ENCODE measurements at places on chromosomes 12 and 14. TPM values are rescaled to one million over a fixed set of nuclear protein-coding genes. Genes with fewer than 3 reads are reported as not detected.
A peak's percentile ranks its signal among the peaks of the same experiment; 100 is the strongest.

AREL1 gene
- total RNA-seq = 17.2 TPM

RNF212B gene
- total RNA-seq = not detected

SLC17A8 gene
- total RNA-seq = not detected

TNFAIP2 gene
- total RNA-seq = 188 TPM

CYP27B1 gene
- total RNA-seq = 3.7 TPM

MRPL51 gene
- total RNA-seq = 72.3 TPM

DNA sequence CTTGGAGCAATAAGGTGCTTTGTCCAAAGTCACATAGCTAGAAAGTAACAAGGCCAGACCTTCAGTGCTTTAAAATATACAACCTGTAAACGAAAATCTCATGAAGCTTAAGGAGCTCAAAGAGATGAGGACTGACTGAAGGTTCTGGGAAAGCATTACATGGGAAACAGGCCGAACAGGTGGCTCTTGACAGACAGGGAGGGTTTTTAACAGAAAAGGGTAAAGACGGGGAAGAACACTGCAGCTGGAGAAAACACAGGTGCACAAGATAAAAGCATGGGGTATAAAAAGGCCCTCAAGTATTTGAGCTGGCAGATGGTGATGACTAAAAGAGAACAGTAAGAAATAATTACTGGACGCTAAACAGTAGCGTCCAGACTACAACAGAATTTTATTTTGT, 257.2 kb downstream of the NELL2 start:
- no peak for DNase-seq
- no peaks in the 10 kb centered on the region for H3K27me3 ChIP-seq
- no peak overlapping the region for H3K27ac ChIP-seq
- H3K4me3 ChIP-seq = no peak overlapping the region
- no peaks in the 10 kb centered on the region for H3K36me3 ChIP-seq

DNA sequence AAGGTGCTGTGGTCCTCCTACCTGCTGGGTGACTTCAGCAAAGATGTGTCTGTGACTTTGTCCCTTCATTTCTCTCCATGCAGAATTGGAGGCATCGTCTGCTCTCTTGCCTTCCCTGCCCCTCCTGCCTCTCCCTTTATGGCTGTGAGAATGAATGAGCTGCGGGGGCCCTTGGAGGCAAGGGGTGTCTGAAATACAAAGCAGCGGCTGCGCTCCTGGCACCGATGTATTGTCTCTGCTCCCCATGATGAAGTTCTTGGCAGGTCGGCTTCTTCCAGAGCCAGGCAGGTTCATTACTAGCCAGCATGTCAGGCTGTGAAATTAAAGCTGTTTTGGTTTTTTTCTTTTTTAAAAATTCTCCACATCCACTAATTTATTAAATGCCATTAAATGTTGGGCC, 194.5 kb downstream of the TSPAN9 start:
- H3K27ac ChIP-seq = no peak overlapping the region
- DNase-seq = no peak
- no peak overlapping the region for H3K4me3 ChIP-seq
- H3K27me3 ChIP-seq = no peaks in the 10 kb centered on the region

DNA sequence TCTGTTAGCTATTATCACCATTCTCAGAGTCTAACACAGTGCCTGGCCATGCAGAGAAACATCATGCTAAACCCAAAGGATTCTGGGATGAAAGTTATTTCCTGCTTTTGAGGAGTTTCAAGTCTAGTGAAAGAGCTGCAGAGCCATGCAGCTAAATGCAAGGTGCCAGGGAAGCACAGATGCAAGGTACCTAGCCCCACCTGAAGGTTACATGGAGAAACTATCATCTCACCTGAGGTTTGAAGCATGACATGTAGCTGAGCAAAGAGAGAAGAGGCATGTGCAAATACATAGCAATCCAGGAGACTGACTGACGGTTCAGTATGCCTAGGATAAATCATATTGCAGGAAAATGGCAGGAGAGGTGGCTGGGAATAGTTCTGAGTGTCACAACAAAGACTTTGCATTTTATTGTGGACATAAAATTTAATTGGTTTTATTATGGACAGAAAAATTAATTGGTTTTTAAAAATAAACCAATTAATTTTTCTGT, 170.4 kb downstream of the PRKD1 start:
- no peaks in the 10 kb centered on the region for H3K36me3 ChIP-seq
- H3K4me1 ChIP-seq = peaks cover 18% of the 10 kb centered on the region
- no peaks in the 10 kb centered on the region for H3K27me3 ChIP-seq

DNA sequence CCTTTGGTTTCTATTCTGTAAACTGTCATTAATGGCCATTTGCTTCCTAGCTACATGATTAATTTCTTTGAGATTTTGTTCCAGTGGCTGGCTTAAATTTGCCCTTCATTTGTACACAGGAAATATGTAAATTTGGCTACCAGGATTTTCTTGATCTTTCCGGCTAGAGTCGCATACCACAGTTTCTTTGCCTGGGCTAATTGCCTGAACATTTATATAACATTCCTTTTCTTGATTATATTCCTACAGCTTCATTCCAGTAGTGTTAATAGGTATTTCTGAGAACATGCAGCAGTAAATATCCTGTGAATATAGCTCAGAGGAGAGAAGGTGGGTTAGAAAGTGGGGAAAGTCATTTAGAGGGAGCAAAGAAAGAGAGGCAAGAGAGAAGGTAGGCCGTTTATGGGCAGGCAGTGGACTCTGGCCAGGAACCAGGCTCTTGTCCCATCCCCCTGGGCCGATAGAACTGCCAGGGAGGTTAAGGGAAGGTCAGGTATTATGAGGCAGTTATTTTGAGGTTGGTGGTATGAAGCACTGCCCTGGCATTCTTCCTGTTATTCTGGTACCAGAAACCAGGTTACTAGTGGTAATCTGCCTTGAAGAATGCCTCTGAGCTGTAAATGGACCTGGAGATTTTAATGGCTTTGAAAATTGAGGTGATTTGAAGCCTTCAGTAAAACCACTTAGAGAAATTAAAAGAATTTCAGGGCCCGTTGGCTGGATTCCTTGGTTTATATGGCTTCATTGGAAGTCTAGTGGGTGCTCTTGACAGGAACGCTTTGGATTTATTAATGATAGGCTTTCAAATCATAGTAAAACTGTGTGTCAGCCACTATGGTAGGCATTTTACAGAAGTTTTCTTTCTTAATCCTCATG, 4.4 kb downstream of the RNF10 start:
- H3K4me3 ChIP-seq = no peak overlapping the region
- no peaks in the 10 kb centered on the region for H3K27me3 ChIP-seq
- H3K4me1 ChIP-seq = peaks cover 58% of the 10 kb centered on the region

DNA sequence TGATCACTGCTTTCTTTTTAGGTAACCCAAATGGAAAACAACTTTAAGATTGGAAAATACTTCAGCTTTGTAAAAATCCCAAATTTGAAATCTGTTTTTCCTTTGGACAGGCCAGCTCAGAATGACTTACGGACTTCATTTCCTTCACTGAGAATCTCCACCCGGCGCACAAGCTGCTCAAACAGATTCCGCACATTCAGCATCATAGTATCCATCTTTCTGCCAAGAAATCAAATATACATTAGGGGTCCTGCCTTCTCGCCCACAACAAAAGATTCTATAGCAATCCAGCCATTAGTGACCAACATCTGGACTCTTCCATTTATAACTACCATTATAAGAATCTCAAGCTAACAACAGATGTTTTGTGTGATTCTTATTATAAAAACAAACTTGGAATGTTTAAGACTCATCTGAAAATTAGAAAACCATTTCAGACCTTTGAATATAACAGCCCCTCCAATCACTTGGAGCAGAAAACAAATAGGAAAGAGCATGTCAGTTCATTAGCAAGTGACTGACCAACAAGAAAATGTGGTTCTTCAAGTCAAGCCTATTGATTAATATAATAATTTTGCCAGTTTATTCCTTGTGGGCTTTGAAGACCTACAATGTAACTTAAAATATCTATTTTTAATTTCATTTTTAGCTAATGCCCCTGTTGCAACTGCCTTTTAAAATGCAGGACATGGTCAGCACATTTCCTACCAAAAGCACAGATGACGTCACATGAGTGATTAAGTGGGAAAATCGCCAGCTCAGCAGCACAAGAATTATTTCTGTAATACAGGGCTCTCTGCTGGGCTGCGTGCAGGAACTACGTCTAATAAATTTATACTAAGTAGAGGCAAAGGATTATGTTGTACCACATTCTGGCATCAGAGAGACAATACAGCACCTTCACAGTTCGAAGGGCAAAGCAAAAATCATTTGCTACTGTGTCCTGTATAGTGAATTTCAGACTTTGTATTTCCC, 8.5 kb downstream of the RACGAP1 start:
- no peak overlapping the region for H3K27ac ChIP-seq
- no peak for DNase-seq
- H3K4me1 ChIP-seq = no peaks in the 10 kb centered on the region

- H3K36me3 ChIP-seq = no peaks in the 10 kb centered on the region
- no peak overlapping the region for H3K4me3 ChIP-seq
- no peaks in the 10 kb centered on the region for H3K4me1 ChIP-seq
- no peaks in the 10 kb centered on the region for H3K27me3 ChIP-seq
- DNase-seq = peak; percentile 57
Measured at GRCh38 chr14:57066887-57067513, 201.7 kb downstream of the EXOC5 start.

DNA sequence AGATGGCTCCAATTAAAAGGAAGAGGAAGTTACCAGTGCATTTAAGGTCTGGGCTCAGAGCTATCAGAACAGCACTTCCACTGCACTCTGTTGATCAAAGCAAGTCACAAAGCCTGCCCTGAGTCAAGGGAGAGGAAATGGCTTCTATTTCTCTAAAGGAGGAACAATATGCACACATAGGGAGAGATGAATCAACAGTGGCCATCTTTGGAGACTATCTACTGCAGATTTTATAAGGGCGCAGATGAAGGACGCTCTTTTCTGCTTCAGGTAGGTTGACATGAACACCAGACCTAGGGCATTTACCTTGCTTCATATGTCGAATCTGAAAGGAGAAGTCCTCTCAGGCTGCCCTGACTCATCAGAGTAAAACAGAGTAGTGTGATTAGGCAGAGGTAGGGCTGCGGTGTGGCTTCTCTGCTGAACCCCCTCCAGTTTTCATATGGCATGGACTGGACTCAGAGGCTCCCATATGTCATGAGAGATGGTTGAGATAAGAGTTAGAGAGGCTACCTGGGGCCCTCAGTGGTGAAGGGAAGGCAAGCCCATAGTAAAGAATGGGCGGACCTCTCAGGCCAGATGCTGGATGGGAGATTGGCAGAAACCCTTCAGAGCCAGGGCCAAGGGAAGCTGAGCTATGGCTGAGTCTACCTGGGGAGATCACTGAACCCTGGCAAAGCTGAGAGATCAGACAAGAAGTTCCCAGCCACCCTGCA, 84.4 kb downstream of the ARF6 start:
- H3K27ac ChIP-seq = no peak overlapping the region
- no peaks in the 10 kb centered on the region for H3K27me3 ChIP-seq
- H3K36me3 ChIP-seq = no peaks in the 10 kb centered on the region
- no peak overlapping the region for H3K4me3 ChIP-seq
- DNase-seq = no peak
- H3K4me1 ChIP-seq = peaks cover 14% of the 10 kb centered on the region

GRCh38 chr12:52805000-52805399, 8.9 kb downstream of the KRT4 start:
- H3K27me3 ChIP-seq = no peaks in the 10 kb centered on the region
- no peak overlapping the region for H3K4me3 ChIP-seq
- no peak for DNase-seq
- H3K4me1 ChIP-seq = no peaks in the 10 kb centered on the region
- no peak overlapping the region for H3K27ac ChIP-seq

GRCh38 chr12:122001466-122002209, 20.0 kb upstream of the BCL7A start:
- no peaks in the 10 kb centered on the region for H3K4me1 ChIP-seq
- no peak overlapping the region for H3K27ac ChIP-seq
- no peaks in the 10 kb centered on the region for H3K27me3 ChIP-seq
- no peak for DNase-seq

GRCh38 chr14:70726651-70727375, 82.5 kb downstream of the MAP3K9 start:
- no peaks in the 10 kb centered on the region for H3K27me3 ChIP-seq
